ENCODE measurements at places on chromosomes 12 and 14.

DNA sequence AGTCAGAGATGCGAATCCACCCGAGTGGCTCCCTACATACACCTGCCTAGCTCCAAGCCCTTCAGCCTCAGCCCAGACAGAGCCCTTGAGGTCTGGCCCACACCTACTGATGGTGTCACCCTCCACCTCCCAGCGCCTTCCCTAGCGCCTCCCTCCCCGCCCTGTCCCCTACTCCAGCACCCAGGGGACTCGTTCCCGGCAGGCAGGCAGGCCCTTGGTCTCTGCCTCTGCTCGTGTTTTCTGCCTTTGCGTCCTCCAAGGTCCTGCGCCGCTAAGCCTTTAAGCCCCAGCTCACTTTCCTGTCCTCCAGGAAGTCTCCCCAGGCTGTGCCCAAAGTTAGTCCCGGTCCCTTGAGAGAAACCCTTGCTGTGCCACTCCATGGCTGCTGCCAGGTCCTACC, 12.7 kb downstream of the INF2 start:
- DNase-seq: no peak

DNA sequence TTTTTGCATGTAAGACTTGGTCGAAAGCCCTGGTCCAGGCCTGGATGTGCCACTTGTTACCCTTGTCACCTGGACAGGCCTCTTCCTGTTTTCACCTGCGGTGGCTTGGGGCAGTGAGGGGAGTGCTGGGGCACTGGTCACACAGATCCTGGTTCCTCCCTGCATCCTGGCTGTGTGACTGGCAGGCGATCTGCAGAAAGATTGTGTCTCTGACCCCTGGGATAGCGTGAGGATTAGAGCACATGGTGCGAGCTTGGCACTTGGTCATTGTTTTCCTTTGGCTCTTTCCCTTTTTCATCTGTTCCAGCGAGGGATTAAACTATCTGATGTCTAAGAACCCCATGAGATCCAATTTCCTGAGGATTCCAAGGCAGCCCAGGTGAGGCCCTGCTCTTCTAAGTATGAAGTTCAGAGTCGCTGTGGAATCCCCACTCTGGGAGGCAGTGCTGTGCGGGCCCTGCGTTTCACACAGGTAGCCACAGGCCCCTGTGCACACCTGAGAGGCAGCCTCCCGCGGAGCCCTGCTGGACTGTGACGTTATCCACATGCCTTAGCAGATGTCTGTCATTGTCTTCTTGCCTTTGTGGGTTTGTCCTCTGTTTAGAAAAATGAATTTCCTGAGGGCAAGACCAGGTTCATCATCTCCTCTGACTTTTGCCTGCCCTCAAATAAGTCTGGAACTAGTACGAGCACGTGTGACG, 288.4 kb downstream of the CACNA1C start:
- no peak for DNase-seq

GRCh38 chr12:116303929-116304328, 26.4 kb upstream of the MED13L start:
- no peak for DNase-seq

DNA sequence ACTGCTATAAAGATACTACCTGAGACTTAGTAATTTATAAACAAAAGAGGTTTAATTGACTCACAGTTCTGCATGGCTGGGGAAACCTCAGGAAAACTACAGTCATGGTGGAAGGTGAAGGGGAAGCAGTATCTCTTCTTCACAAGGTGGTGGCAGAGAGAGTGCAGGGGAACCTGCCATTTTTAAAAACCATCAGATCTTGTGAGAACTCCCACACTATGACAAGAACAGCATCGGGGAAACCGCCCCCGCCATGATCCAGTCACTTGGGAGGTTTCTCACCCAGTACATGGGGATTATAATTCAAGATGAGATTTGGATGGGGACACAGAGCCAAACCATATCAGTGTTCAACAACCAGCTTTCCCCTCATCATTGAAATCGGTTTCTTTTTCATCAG, 49.9 kb downstream of the AEBP2 start:
- no peak for DNase-seq

DNA sequence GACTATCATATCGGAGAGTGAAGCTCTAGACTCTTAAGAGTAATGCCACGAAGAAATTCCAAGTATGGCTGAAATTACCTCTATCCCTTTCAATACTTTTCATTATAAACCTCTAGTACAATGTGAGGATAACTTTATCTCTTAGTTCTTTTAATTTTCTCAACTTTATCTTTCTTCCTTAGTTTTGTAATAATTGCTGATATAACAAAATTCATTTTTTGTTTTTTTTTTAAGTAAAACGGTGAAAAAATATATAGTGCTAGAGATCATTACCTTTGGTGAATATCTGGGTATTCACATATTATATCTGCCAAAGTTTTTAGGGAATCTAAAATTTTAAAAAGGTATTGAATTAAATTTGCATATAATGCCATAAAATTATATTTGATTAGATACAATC, 19.5 kb upstream of the DNAAF2 start:
- no peak for DNase-seq

- DNase-seq: no peak
Measured at GRCh38 chr12:79371226-79371625, 319.5 kb downstream of the PAWR start.

DNA sequence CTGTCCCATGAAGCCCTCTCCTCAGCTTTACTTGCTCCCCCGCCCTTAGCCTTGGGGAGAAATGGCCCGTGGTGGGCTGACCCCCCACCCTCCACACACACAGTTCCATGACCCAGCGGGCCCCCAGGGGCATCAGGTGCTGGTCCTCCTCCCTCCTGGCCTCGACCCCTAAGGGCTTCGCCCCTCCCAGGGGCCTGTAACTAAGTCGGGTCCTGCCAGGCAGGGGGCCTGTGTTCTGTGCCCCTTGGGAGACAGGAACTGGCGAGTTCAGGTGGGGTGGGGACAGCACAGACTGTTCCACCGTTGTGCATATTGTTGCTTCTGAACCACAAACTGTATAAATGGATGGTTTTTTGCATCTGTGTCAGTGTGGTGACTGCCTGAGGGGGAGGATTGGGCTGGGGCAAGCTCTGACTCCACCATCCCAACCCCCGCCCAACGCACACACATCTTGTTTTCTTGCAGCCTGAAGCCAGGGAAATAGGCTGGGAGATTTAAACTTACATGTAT, 8.8 kb downstream of the TAMALIN start:
- no peak for DNase-seq

DNA sequence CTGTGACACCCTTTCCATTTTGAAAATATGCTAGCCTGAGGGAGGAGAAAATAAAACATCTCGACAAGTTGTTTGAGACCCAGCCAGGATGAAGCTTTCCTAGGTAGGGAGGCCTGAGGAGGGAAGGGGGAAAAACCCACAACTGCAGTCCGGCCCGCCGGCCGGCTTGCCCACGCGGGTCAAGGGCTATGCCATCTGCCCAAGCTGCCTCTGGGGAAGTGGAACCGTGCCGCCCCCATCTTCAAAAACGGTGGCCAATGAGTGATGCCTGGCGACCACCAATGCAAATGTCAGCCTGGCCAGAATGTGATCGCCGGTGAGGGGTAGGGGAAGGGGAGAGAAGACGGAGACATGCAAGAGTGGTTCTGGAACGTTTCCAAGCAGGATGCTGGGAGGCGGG, 263.5 kb upstream of the ALG10B start:
- DNase-seq: no peak

DNA sequence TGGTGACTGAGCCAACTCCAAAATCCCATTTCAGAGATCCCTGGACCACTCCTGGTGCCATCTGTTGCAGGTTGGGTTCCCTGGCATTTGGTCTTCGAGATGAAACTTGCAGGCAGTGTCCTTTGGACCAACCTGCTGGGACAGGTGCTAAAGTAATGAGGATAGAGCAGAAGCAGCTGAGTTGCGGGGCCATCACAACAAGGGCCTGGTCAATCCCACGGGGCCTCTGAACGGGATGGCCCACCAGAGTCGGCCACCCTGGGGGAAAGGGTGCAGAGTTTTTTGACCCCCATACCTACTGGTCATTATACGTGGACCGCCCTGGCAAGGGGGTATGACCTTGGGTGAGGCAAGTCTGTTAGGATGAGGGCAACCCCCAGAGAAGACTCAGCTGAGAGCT, 39.3 kb downstream of the DLK1 start:
- DNase-seq: no peak

DNA sequence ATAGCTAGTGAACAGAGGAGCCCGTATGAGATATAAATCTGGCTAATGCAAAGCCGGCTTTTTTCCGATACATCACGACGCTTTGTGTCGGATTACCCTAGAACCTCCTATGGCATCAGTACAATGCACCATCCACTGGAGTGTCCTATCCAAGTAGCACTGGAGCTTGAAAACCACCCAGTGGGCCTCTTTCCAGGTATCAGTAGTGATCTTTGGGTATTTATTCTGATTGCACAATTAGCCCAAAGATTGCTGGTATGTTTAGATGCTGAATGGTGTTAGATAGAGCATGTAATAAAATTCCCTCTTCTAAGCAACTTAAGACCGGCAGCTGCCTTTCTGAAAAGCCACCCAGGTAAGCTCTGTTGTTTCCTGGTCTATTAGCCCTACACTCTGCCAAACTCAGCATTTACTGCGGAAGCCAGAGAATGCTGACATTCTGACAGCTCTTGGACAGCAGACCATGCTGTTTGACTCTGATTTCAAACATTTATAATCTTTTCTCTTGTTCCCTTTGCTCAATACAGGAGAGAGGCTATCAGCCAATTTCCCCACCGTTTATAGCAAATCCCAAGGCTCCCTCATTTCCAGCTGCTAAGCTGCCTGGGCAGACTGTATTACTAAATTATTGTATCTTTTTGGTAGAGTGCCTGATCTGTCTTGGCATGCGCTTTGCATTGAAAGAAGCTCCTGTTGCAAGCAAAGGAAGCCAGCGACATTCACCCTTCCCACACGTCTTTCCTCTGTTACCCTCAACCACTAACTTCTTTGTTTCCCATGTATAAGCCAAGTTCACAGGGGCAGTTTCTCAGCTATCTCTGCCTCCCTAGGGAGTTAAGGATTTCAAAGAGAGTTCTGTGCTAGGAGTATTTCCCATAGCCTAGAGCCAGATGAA, 388.3 kb upstream of the GARIN6 start:
- DNase-seq: no peak

DNA sequence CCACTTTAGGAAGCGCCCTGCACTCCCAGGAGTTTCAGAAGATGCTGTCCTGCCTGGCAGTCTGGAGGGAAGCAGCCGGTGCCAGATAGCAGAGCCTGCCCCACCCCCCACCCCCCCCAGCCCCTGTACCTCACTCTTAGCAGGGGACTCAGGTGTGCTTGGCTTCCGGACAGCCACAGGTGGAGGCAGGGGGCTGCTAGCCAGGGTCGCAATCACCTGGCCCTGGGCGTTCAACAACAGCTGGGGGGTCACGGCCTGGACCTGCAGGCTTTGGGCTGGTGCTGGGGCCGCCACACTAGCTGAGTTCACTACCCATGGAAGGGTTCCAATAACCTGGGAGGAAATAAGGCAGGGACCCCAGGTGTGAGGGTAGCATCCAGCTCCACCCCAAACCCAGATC, 22.0 kb downstream of the POU6F1 start:
- no peak for DNase-seq

DNA sequence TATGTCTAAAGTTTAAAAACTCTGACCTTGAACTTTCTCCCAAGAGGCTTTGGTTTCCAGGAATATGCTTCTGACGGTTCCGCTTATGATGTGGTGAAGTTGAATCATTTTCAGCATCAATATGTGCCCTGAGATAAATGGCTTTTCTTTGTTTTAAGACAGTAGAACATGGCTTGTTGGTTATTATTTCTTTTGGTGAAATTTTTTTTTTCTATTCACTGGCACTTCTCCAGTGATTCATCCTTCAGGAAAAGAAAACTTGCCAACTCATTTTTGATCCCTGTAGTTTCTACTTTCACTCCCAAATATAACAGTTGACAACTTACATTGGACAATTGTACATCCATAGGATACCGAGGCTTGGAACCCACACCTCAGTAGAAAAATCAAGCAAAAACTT, 1301.2 kb upstream of the FLRT2 start:
- no peak for DNase-seq

DNA sequence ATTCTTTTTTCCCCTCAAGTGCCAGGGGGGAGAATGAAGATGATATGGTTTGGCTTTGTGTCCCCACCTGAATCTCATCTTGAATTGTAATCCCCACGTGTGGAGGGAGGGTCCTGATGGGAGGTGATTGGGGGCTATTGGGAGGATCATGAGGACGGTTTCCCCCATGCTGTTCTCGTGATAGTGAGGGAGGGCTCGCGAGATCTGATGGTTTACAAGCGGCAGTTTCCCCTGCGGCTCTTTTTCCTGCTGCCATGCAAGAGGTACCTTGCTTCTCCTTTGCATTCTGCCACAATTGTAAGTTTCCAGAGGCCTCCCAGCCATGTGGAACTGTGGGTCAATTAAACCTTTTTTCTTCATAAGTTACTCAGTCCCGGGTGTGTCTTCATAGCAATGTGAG, 173.7 kb downstream of the CAND1 start:
- no peak for DNase-seq

GRCh38 chr12:96886998-96887677, 19.9 kb upstream of the NEDD1 start:
- no peak for DNase-seq

DNA sequence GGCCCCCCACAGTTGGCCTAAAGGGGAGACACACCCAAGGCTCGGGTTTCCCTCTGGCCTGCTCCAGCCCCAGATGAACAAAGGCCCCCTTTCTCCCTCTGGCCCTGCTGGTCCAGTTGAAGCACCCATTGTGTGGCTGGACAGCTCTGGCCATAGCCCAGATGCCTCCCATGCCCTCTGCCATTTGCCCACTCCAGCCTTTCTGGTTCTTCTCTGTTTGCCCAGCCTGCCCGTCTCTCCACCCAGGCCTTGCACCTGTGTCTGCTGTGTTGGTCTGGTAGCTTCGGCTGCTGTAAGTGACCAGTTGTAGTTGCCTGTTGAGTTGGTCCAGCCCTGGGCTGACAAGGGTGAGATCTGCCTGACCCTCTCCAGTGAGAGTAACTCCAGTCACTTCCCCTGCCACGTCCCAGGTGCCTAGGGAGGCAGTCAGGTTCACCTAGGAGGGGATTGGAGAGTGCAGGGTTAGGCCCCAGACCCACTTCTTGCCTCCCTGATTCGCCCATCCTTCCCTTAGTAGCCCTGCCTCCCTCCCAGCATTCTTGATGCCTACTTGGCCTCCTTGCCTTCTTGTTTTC, 3.0 kb downstream of the B4GALNT1 start:
- DNase-seq: no peak

GRCh38 chr12:24424889-24425600, 475.6 kb upstream of the SOX5 start:
- DNase-seq: no peak

DNA sequence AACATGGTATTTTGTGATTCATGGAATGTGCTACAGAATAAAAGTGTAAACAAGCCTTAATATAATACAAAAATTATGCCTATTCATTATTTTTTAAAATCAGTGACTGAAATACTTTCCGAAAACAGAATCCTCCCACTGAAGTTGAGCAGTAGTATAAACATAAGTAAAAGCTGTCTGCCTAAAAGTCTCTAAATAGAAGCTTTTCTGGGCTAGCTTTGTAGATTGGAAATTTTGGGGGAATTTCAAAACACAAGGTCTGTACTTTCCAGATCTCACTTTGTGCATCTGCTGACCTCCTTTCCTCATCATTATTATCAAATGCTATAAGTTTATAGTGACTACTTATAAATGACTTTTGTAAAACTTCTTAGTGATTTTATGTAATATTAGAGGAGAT, 80.4 kb upstream of the TRHDE start:
- DNase-seq: no peak

- peak; percentile 94 for DNase-seq
Measured at GRCh38 chr14:103500148-103500990, 22.3 kb downstream of the CKB start.

All from glutamatergic neuron (in vitro differentiated cells).